Renal cortex interstitium (tissue), 15 donors: ENCODE measurements at places on chromosomes 7 and 10.

DNA sequence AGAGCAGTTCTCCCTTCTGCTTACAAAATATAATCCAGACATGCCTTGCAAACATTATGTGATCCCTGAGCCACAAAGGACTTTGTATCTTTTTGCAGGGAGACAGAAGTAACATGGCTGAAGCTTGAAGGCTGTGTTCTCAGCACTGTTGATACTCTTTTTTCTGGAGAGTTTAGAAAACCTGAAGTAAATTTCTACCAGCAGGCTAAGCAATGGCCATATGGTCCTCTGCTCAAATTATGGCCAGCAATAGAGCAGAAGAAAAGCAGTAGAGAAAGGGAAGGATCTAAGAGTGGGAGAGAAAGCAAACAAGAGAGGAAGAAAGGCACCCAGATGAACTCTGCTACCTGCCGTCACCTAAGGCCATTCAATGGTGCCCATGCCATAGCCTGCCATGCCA lies 98.4 kb downstream of the ABLIM1 start:
- DNase-seq, result no peak

- DNase-seq, result no peak
Measured at GRCh38 chr7:44172803-44173424, 16.3 kb downstream of the GCK start.

DNA sequence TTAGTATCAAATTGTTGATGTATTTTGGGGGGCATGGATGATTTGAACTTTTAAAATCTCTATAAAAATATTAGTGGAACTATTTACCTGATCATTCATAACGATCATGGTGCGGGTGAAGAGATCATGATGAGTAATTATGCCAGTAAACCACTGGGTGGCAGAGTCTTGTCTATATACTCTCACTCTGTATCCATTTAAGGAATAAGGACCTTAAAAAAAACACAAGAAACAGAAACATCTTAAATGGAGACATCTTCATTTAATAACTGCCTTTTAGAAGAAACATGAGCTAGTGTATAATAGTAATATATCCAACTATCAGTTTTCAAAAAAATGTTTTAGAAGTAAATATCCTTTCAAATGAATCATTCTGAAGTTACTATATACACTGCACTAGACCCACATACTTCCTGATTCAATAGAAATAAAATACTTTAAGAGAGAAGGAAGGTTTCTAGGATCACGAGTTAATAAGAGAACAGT lies 84.0 kb downstream of the NRBF2 start:
- DNase-seq, result no peak

- DNase-seq, result no peak
Measured at GRCh38 chr10:62034096-62034640, 132.7 kb downstream of the ARID5B start.

DNA sequence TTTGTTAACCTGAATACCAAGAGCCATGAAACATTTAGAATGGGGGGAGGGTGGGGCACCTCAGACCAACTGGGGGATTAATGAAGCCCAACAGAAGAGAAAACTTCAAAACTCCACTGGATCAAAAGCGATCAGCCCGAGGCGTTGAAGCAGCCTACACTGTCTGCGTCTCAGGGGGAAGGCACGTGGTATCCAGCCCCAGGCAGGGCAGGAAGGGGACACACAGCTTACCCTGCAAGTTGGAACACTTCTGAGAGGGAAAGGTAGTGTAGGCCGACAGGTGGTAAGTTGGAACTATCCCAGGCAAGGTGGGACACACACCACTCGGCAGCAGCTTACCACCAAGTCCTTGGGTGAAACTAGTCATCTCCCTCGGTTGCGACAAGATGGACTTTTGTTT lies 102.9 kb downstream of the TAX1BP1 start:
- no peak for DNase-seq

GRCh38 chr10:72832701-72833100 lies 60.8 kb upstream of the OIT3 start:
- no peak for DNase-seq

- DNase-seq, result no peak
Measured at GRCh38 chr10:48907730-48908129, 31.9 kb downstream of the LRRC18 start.

- no peak for DNase-seq
Measured at GRCh38 chr7:46979439-46979838, 602.5 kb downstream of the TNS3 start.
